ENCODE measurements at places on chromosomes 1 and 21.

GRCh38 chr21:36510911-36511310, 31.0 kb upstream of the CLDN14 start:
- H3K36me3 ChIP-seq: no peaks in the 10 kb centered on the region
- no peak for DNase-seq
- H3K4me1 ChIP-seq: peaks cover 5% of the 10 kb centered on the region
- H3K4me3 ChIP-seq: no peak overlapping the region
- H3K27ac ChIP-seq: no peak overlapping the region
- H3K27me3 ChIP-seq: peaks cover 8% of the 10 kb centered on the region

DNA sequence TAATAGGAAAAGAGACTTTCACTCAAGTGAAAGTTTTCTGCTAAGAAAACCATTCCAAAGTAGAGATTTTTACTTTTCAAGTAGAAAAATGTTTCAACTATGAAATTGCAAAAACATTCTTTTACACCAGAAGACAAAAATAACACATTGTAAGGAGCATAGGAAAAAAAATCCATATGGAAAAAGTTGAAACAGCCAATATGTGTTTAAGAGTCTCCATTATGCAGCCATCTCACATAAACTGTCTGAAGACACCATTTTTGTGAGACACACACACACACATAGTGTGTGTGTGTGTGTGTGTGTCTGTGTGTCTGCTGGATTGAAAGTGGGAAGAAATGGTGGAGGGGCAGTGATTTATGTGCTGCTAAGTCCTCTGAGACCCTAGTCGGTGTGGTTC, 162.1 kb downstream of the HHAT start:
- H3K27me3 ChIP-seq: peaks cover 18% of the 10 kb centered on the region
- no peak overlapping the region for H3K4me3 ChIP-seq
- H3K36me3 ChIP-seq: no peaks in the 10 kb centered on the region
- no peak overlapping the region for H3K27ac ChIP-seq

DNA sequence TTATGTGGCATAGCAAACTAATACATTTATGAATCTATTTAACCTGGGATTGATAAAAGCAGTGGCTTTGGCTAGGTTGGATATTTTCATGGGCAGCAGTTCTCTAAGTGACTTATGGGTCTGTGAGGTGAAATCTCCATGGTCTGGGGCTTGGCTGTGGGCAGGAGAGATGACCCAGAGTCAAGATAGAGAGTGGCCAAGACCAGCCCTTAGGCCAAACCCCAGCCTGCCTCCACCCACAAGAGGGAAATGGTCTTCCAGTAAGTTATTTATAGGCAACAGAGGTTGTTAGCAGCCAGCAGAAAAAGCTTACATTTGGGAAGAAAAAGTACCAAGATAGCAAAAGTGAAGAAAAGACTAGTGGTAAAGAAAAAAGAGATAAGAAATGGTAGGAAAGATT, 61.4 kb downstream of the SLC35F3 start:
- H3K4me3 ChIP-seq: no peak overlapping the region
- no peaks in the 10 kb centered on the region for H3K27me3 ChIP-seq
- DNase-seq: no peak
- H3K27ac ChIP-seq: no peak overlapping the region
- no peaks in the 10 kb centered on the region for H3K4me1 ChIP-seq

DNA sequence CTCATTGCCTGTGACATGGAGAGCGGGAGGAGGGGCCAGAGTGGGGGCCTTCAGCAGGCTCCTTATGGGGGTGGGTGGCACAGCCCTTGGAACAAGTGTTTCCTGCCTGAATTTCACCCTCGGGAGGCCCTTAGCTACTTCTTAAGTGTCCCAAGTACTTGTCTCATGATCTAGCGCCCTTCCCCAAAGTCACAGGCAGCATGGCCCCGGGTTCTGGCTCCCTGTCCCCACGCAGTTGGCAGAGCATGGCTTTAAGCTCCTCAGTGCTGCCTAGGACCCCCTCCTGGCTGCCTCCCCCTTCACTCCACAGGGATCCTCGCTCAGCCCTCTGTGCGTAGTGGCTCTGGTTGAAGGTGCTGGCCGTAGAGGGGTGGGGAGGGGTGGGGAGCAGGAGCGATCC, 197.2 kb downstream of the CAMTA1 start:
- H3K27me3 ChIP-seq: no peaks in the 10 kb centered on the region
- H3K4me3 ChIP-seq: no peak overlapping the region
- no peak for DNase-seq
- H3K27ac ChIP-seq: no peak overlapping the region
- no peaks in the 10 kb centered on the region for H3K36me3 ChIP-seq

Data from T-helper 2 cell treated with Interferon-gamma antibody and Interleukin-4, amounts not matched to agents 5 μg/mL and 100 μg/mL, for 36 hours (primary cell).